IPS DF 19.7 (cell line): ENCODE measurements at places on chromosomes 7 and 10.

DNA sequence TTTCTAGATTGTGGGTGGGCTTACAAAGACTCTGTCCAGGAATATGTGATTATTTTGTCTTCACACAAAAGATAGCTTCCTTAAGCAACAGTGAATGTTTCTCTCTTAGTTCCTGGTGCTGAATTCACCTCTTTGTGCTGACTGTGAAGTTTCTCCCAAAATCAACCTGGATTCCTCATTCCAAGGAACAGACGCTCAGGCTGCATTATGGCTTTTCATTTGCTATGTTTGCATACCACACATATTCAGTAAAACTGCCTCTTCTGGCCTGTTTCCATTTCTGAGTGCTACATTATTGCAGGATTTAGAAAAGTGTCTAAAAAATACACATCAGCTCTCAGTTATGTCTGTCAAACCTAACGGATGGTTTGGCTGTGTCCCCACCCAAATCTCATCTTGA is 21.5 kb downstream of the MACROH2A2 start:
- DNase-seq: no peak

DNA sequence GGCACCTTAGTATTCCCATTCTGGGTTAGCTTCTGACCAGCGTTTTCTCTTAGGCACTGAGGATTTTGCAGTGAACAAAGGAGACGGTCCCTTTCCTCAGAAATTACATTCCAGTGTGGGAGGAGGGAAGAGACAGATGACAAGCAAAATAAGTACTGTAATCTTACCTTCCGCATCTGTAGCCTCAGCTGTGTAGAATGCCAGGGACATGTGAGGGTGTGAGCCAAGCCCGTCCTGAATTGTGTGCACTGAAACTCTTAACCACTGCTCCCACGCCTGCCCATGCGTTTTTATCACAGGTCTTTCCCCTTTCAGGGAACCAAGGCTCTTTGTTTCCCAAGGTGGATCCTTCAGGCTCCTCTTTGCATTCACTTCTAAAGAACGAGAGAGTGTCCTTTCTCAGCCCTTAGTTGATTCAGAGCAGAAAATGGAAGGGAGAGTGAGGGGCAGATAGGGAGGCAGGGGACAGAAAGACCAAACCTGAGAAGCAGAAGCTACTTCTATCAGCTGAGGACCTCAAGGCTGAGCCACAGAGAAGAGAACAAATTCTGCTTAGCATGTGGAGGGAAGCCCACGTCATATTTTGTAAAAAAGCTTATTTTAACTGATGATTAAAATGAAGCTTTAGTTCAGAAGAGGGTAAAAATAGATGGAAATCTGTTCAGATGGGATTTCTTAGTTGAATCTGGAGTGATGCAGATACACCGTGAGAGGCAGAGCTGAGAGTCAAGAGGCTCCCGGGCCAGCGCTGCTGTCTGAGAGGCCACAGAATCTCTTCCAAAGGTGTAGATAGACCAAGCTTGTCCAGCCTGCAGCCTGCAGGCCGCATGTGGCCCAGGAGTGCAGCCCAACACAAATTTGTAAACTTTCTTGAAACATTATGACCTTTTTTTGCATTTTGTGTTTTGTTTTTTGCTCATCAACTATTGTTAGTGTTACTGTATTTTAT is 122.5 kb downstream of the CCNY start:
- DNase-seq: no peak

DNA sequence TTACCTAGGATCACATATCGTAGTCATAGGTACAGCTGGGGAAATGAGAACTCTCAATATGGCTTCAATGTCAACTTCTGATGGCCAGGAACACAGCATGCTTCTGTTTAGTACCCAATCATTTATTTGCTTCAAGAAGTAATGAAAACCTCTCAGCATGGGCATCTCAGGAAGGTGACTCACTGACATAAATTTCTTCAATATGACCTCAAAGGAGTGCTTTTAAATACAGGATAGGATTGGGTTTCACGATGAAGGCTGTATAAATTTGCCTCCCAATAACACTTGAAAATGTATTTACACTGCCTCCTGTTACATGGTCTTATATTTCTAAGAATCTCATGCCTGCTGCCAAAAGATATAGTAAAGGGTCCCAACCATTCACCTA is 15.1 kb downstream of the ITGA8 start:
- DNase-seq: no peak

GRCh38 chr10:29687421-29688164 is 52.8 kb upstream of the SVIL start:
- DNase-seq: no peak

- DNase-seq: no peak
These were observed 292.4 kb upstream of the SMIM30 start for GRCh38 chr7:113410796-113411195.

DNA sequence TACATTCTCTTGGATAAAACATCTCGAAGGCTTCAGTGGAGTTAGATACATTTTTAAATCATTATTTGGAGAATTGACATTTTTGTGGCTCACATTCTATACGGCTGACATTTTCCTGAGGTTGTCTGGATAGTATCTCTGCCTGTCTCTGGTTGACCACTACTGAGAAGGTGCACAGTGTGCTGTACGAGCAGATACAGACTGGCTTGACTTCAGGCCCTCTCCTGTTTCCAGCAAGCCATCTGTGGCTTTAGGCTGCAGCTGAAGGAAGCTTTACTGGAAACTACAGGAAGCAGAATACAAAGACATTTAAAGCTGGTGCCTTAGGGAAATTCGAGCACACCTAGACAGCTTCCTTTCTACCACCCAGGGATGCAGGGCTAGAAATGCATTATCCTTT is 39.3 kb upstream of the RSU1 start:
- DNase-seq: no peak

- DNase-seq: peak; percentile 33
These were observed 456.2 kb downstream of the REEP3 start for GRCh38 chr10:63977329-63977923.

DNA sequence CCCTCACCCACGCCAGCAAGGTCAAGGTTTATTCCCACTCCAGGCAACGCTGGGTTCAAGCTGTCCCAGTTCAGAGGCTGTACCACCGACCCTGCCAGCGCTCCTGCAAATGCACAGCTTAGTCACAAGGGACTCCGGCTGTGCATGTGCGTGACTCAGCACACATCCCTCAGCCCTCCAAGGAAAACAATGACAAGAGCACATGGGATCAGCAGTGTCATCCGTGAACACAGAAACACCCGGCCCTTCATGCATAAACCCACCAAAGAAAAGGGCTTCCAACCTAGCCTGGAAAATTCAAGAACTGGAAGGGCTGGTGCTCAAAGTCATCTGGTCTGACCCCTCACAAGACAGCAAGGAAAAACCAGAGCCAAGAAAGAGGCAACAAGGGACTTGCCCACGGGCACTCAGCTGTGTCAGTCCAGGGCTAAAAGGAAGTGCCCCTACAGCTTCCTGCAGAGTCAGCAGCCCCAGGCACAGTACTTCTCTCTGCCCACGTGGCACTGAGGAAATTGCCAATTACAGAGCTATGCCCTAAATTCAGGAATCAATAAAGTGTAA is 106.1 kb downstream of the KCNMA1 start:
- DNase-seq: no peak

GRCh38 chr10:11403116-11403515 is 208.3 kb downstream of the USP6NL start:
- DNase-seq: no peak

DNA sequence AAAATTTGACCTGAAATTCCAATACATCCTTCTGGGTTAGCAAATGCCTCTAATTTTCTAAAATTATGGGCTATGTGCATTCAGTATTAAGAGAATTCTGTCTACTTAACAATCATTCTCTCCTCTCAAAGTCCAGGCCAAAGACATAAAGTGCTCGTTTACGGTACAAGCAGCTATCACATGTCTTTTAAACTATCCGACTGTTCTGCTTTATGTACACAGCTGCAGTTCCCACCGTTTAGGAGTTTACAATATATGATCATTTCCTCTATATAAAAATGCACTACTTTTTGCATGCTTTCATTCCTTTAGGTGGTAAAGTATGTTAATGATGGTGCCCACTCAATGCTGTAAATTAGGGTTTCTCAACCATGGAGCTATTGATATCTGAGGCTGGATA is 34.0 kb downstream of the CDK6 start:
- DNase-seq: no peak

- no peak for DNase-seq
These were observed 203.3 kb upstream of the HGF start for GRCh38 chr7:81973117-81973516.

DNA sequence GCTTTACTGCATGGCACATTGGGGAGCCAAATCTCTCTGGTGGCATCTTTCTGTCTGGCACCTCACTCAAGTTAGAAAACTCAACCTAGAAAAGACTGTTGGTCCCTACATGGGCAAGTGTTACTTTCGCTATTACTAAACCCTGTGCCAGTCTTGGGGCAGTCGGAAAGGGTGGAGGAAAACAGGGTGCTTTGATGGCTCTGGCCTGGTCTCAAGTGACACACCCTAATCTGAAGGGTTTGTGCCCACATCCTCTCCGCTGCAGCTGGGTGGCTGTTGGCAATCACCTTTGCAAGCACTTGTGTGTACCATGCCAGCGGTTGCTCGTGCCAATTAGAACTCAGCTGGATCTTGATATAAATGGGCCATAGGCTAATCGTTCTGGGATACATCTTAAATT is 159.8 kb upstream of the ITGB1 start:
- DNase-seq: no peak

DNA sequence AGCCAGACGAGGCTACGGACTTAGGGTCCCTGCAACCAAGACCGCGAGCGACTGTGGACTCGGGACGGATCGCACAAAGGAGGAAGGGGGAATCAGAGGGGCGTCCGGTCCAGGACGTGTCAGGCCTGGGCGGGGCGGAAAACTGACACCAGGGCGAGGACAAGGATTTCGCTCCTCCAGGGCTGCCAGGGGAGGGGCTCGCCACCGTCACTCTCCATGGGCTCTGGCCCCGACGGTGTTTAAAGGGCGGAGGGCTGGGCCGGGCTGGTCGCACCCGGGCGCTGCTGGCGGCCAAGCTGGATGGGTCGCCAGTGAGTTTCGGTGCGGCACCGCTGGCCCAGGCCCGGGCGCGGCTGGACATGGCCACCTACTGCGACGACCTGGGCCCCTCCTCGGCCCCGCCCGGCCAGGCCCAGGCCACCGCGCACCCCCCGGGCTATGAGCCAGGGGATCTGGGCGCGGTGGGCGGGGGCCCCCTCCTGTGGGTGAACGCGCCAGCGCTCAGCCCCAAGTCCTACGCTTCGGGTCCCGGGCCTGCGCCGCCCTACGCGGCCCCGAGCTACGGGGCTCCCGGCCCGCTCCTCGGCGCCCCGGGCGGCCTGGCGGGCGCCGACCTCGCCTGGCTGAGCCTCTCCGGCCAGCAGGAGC is at the start of gene FOXI2:
TSS of gene FOXI2 (plus strand) at position 271 of the 648 bp plus-strand sequence. CDS start at position 360, 89 bp downstream.
- DNase-seq: no peak

DNA sequence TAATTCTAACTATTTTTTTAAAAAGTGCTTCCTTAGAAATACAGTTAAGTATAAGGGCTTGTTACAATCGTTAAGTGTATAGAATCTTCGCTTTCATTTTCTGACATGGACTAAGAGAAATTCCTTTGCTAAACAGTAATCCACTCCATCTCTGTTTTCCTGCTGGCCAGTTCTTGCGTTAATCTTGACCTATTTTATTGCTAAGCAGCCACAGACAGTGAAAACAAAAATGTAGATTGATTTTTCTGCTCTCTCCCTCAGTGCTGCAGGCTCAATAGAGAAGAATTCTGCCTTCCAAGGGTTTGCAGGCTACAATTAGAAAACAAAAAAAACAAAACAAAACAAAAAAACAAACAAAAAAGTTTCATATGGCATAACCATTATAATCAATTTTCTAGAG is 310.4 kb upstream of the ADARB2 start:
- DNase-seq: no peak

DNA sequence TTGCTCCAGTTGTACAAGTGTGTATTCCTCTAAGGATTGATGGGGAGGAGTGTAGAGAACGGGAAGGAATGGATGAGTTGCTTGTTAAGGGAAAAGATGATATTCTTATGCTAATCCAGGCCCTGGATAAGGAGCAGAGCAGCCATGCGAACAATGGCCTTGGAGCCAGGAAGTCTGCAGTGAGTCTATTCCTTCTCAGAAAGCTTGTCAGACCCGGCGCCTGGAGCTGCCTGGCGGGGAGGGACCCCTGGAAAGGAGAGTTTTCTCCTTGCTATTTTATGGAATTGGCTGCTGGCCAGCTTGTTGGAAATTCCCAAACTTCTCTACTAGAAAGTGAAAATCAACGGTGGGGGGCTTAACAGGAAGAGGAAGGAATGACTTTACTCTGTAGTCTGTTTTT is 89.1 kb downstream of the MMRN2 start:
- DNase-seq: peak; percentile 88

DNA sequence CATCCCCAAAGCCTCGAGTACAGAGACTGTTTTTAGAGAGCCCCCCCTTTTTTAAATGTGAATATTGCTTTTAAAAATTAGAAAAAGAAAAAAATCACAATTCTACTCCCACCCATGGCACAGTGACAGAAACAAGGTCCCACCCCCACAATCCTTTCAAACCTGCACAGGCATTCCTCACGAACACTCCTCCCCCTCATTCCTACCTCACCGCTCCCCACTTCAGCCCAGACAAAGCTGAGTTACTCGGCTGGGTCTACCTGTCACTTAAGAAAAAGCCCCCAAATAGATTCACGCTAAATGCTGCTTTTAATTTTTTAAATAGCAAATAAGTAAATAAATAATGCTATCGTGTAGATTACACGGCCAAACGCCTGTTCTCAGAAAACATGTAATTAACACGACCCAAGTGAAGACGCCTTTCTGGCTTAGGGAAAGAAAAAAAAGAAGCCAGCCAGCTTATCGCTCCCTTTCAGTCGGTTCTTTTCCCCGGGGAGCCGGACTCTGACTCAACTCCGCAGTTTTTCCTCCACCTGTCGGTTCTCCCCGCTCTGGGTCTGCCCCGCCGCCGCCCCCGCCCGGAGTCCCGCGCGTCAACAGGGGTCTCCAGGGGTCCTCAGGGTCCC is 739 bp downstream of the MPP7 start:
- DNase-seq: no peak

DNA sequence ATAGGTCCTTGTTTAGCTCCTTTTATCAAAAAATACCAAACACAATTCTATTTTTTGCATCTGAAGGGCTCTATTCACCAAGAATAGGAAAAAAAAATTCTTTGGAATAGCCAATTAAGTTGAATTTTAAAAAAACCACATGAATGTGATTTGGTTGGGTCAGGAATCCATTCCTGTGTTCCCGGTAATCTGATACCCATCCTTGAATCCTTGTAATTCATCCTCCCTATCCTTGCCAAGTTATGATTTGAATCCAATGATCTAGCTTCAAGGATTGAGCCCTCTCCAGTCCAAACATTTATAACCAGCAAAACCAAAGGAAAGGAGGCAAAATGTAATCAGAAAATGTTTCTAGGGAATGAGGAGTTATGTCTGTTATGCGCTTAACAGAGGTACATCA is 86.6 kb downstream of the CFAP58 start:
- no peak for DNase-seq

- no peak for DNase-seq
These were observed 36.2 kb upstream of the USP6NL start for GRCh38 chr10:11647676-11648075.

GRCh38 chr7:24492576-24492975 is 80.7 kb upstream of the PALS2 start:
- no peak for DNase-seq

- no peak for DNase-seq
These were observed 205.6 kb upstream of the PTER start for GRCh38 chr10:16231176-16231575.
